ENCODE measurements at places on chromosomes 2 and 18. TPM values are rescaled to one million over a fixed set of nuclear protein-coding genes. Genes with fewer than 3 reads are reported as not detected.

GRCh38 chr2:190679813-190680591, 31.1 kb downstream of the NAB1 start:
- peak; percentile 38 for DNase-seq

- no peak for DNase-seq
Measured at GRCh38 chr2:33859176-33859575, 260.1 kb upstream of the FAM98A start.

GRCh38 chr2:181658444-181658843, 1.5 kb upstream of the CERKL start:
- DNase-seq = no peak

GRCh38 chr2:29336341-29337241, 221.4 kb downstream of the CLIP4 start:
- DNase-seq = no peak

DNA sequence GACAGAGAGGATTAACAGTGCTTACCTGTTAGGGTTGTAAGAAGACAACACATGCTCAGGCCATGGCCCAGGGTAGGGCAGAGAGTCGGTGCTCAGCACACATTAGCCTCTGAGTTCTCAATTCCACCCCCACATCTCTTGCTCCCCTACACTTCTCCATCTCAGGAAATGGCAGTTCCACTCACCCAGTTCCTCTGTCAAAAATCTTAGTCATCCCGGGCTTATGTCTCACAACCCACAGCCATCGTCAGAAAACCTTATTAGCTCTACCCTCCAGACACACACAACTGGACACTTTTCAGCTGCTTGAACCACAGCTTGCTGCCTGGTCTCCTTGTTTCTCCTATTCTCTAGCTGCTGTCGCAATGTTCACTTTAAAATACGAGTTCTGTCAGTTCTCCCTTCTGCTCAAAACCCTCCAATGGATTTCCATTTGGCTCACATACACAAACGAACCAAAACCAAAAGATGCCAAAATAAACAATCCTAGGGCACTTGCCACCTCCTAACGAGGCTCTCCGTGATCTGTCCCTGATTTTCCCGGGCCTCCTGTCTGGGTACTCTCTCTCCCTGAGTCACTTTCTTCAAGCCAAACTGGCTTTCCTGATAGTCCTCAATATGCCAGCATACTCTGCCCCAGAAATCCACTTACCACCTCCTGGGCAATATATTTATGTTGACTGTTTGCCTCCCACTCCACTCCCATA, 89.7 kb downstream of the KCTD1 start:
- no peak for DNase-seq

Gene CCBE1
- not detected for total RNA-seq

GRCh38 chr18:42001801-42002200, 46.8 kb downstream of the PIK3C3 start:
- DNase-seq = no peak

Gene NOSTRIN
- total RNA-seq = not detected

DNA sequence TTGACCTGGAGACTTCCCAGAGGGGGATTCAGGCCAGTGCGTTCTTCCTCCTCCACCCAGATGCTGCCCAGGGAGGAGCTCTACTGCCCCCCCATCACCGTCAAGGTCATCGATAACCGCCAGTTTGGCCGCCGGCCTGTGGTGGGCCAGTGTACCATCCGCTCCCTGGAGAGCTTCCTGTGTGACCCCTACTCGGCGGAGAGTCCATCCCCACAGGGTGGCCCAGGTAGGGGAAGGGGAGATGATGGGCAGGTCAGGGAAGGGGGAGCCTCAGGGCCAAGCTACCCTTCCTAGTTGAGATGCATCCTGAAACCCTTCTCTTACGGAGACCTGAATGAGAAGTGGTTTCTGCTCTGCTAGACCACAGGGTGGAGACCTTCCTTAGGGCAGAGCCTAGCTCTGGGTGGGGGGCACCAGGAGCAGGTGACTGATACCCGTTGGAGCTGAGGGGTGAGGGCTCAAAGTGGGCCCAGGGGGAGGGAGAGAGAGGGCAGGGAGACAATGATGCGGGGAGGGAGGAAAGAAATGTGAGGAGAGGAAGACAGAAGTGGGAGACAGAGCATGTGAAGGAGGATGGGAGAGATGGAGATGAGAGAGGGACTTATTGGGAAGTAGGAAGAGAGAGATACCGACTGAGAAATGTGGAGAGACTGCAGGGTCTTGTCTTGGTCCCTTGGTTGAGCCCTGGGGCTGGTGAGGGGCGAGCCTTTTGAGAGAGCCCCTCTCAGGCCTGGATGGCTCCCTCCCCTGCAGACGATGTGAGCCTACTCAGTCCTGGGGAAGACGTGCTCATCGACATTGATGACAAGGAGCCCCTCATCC, 159.4 kb downstream of the DYSF start:
- DNase-seq = no peak

GRCh38 chr2:232994446-232994845, 18.6 kb downstream of the NGEF start:
- DNase-seq = no peak

Gene DSG1
- not detected for total RNA-seq

GRCh38 chr18:58584200-58585127, 44.4 kb downstream of the ALPK2 start:
- DNase-seq = no peak

GRCh38 chr18:49668574-49669275, 106.9 kb downstream of the LIPG start:
- no peak for DNase-seq

GRCh38 chr18:69789794-69790193, 157.9 kb downstream of the CD226 start:
- no peak for DNase-seq

DNA sequence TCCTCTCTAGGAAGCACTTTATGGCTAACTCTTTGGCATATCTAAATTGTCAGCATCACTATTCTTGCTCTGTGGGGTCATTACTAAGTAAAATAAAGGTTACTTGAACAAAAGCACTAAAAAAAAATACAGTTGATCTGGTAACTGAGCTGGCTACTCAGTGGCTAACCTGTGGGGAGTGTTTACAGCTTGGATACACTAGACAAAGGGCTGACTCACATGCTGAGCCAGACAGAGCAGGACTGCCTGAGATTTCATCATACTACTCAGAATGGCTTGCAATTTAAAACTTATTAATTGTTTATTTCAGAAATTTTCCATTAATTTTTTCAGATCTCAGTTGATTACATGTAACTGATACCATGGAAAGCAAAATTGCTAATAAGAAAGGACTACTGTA, 1690.4 kb upstream of the SLC39A10 start:
- no peak for DNase-seq

Gene PUS10
- 10.0 TPM for total RNA-seq

Gene ANKRD62
- not detected for total RNA-seq

DNA sequence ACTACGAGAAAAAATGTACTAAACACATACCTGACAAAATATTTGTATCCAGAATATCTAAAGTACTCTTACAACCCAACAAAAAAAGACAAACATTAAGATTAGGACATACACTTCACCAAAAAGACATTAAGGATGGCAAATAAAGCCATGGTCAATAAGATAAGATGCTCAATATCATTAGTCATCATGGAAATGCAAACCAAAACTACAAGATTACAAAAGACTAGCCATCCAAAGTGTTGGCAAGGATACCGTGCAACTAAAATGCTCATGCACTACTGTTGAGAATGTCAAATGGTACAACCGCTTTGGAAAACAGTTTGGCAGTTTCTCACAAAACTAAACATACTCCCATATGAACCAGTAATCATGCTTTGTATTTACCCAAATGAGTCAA, 29.7 kb downstream of the MAP3K2 start:
- no peak for DNase-seq

- no peak for DNase-seq
Measured at GRCh38 chr18:52694804-52695203, 354.8 kb downstream of the DCC start.

DNA sequence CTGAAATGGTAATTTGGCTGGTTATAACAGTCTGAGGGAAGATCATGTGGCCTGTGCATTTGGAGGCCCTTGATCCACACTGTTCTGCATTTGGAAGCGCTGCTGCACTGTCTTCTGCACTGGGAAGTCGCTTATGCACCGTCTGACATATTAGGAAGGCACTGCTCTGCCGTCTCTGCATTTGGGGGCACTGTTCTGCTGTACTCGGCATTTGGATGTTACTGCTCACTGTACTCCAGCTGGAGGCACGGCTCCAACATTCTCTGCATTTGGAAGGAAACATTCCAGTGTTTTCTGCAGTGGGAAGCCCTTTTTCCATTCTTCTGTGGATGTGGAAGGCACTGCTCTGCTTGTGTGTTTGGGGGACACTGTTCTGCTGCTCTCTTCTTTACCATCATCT, 9.6 kb upstream of the PROM2 start:
- no peak for DNase-seq

GRCh38 chr2:168920504-168921157, 19.5 kb downstream of the G6PC2 start:
- no peak for DNase-seq

GRCh38 chr2:26521054-26521912, 43.4 kb upstream of the OTOF start:
- DNase-seq = no peak

Gene SKOR2
- total RNA-seq = not detected

DNA sequence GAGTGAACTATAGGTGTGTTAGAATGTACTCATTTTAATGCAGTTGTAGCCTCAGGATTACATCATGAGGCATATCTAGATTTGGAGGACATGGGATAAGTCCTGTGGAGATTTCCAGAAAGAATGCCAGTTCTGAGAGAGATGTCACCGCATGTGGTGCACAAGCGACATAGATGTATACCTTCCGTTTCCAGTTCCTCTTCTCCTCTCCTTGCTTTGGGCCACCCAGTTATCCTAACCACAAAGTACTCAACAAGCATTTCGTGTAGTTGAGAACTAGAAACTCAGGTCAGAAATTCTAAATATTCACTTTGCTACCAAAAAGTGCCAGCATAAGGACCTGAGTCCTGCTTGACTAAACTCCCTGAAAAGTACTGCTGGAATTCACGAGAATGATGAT, 66.5 kb downstream of the KCTD18 start:
- DNase-seq = no peak

Gene ZSWIM2
- not detected for total RNA-seq

DNA sequence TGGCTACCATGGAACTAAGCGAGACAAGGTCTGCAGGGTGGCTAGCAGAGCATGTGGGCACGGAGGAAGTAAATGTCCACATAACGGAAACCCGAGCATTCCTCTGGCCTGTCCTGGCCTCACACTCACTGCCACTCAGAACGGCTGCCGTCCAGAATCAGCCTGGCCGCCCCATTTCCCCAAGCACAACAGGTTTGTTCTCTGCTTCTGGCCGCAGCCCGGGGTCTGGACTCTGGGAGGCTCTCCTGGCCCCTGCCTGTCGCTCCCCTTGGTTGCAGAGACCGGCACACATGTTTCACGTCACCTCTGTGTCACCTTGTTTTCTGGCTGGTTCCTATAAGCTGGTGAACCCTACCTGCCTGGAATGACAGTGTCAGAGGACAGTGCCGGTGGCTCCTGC, 69.3 kb downstream of the GLI2 start:
- no peak for DNase-seq

GRCh38 chr18:51151568-51152511, 45.6 kb downstream of the MEX3C start:
- DNase-seq = peak; percentile 82

Gene ITPRIPL1
- 55.5 TPM for total RNA-seq

DNA sequence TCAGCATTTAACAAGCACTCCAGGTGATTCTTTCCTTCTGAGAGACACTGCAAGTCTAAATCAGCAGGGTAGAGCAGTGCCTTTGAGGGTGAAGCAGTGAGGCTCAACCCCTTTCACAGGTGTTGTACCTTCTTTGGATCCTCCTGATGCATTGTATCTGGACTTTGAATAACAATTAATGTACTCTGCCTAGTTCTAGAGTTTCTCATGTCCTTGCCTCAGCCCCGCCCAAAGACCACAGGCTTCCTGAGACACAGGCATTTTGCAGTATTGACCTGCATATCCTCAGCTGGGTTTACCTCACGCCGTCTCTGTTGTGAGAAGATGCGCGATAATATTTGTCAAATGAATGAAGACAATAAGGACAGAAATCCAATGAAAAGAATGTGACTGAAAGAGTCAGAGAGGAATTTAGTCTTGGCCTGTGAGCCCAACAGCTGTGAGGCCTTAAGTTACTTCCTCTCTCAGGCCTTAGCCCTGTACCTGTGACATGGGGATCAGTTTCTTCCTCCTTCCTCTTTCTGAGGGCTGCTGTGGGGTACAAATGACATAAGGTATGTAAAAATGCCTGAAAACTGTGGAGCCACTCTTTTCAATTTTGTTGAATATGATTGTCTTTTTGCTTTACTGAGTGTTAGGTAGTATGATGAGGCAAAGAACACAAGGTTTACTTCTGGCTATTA, 43.7 kb downstream of the WIPF1 start:
- DNase-seq = peak; percentile 37

DNA sequence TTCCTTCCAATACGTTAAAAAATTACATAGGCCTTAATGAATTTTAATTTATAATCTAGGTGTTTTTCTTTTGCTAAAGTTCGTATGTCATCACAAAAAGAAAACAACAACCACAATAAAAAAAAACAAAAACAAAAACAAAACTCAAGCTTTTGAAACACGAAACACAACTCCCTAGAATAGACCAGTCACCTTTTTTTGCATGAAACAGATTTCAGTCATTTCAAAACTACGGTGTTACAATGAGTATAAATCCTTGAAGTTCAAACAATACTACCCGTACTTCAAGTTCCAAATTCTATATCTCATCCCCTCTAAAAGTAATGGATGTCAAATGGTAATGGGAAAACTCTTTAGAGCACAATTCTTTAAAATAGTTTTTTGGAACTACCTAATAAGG, 142.4 kb downstream of the CDH2 start:
- no peak for DNase-seq

DNA sequence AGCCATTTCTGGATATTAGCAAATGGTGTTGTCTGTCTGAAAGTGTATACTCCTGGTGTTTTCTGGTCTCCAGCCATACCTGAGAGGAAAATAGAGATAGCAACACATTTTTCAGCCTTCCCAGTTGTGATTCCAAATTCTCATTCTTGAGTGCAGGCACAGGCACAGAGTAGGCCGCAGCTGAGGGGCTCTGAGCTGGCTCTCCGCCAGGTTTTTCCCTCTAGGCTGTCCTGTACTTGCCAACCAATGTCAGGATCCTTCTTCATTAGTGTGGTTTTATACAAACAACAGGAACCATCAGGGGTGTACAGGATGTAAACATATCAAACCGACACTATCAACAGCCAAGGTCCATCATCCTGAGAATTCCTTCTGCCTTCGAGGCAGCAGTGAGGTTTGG, 1733.6 kb upstream of the CELF4 start:
- DNase-seq = no peak

DNA sequence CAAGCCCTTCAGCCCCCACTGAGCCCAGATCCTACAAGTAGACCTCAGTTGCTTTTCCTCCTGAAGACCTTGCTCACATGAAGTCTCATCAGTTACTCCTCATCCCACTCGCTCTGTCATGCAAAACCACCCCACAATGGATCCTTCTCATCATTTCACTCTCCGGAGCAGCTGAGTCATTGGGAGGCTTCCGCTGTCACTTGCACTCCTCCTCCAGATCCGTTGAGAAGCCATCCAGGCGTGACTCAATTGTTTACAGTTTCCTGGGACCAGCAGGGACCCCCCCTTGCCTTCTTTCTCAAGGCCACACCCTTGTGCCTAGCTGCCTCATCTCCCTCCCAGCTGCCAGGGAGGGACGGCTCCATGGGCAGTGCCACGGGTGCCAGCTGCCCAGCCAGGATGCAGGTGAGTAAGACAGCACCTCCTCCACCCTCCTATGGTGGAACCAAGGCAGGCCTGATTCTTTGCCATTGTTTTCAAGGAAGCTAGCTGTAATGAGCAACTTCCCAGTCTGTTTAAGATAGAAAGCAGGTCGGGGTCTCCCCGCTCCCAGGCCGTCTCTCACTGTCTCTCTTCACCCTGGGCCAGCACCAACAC, 16.3 kb downstream of the GPR55 start:
- no peak for DNase-seq
